ENCODE measurements at places on chromosomes 3 and 15.

GRCh38 chr3:17399586-17399985 lies 342.8 kb downstream of the TBC1D5 start:
- no peak for DNase-seq

- DNase-seq = no peak
These were observed 393.1 kb downstream of the LPP start for GRCh38 chr3:188546835-188547670.

DNA sequence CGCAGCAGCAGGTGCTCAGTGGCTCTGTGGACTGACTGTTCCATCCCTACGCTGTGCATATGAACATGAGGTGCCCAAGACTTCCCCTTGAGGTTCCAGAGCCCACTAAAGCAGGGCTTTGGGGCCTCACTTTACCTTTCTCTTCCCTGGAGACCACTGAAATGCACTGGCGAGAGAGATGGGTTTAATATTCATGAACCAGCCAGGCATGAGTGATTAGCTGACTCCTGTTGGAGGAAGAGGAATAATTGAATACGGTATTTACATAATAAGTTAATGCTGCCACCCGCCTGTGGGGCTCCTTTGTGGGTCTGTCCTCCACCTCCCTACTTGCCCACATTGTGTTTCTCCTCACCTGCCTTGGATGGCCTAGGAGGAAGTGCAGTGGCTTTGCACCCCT lies 263.4 kb downstream of the TLE3 start:
- DNase-seq = no peak

DNA sequence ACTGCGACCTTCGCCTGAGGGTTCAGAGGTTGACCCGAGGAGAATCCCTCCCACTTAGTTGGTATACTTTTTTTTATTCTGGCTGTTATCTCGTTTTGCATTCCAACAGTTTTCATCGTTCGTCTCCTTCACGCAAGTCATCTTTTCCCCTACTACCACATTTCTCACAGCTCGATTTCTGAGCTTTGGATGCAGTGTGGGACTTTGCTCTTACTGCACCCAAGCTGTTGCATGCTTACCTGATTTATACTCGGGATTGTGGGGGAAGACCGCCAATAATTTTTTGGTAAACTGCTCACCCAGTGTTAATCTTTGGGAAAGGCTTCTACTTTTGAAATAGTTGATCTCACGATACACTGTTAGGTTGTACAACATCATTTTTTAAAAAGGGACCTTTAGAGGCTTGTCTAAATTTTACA lies 702 bp downstream of the TBC1D23 start:
- DNase-seq = no peak

- DNase-seq = no peak
These were observed 26.9 kb downstream of the MKRN2OS start for GRCh38 chr3:12518261-12519028.

DNA sequence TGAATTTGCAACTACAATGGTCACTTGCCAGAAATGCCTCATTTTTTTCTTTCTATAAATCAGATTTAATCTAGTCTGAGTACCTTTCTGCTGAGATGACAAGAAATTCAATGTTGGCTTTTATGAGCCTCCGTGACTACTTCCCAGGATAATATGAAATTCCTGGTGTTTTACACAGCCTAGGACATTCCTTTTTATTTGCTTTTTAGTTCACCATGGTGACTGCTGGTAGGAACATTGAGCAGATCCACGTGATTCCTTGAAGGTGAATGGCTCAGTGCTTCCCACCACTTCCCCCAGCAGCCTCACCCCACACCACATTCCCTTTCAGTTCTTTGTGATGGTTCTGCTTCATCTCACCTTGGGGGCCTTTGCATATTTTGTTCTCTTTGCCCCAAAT lies 4.3 kb upstream of the NPTN start:
- no peak for DNase-seq

DNA sequence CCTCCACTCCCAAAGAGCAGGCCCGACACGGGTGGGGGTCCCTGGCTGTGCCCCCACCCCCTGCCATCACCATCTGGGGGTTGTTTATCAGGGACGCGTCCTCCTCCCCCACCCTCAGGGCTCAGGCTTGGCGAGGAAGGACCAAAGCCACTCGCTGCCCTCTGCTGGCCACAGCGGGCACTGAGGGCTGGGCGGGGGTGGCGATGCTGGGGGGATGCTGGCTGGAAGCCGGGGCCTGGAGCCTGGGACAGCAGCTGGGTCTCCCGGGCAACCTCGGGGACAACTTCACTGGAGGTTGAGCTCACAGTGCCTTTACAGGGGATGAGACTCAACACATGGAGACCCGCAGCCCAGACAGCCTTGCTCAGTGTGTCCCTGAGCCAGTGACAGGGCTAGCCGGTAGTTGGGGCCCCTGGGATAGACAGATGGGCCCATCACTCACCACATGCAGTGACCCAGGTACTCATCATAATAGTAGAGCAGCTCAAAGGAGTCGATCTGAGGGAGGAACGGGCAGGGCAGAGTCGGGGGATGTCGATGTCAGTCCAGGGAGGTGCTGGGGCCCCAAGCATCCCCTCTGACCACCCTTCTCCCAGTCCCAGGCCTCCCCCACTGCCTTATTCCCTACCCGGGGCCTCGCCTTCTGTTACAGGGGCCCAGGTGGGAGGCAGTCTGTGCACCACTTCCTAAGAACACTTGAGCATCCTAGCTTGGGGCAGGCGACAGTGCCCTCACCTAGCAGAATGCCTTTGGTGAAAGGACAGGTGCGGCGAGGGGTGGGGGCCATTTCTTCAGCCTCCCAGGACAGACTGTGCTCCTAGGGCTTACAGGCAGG lies 5.9 kb upstream of the CALML4 start:
- DNase-seq = peak; percentile 52

GRCh38 chr15:39462691-39463090 lies 118.2 kb upstream of the THBS1 start:
- no peak for DNase-seq

GRCh38 chr3:110608566-110608965 lies 463.1 kb upstream of the NECTIN3 start:
- no peak for DNase-seq

DNA sequence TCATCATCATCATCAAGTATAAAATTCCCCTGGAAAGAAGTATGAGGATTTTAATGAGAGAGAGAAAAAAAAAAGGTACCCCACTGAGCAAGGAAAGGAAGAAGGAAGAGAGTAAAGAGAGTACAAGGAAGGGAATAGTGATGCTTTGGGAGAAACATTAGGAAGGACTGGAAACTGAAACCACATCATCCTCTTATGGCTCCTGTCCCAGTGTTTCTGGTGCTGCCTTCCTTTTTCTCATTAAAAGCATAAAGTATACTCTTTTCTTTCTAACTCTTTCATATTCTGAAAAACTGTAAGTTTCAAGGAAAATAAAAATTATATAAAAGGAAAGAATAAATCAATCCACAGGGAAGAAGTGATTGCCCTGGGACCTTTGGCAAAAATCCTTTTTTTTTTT lies 616.4 kb upstream of the CBLB start:
- no peak for DNase-seq

GRCh38 chr15:39345176-39345575 lies 235.7 kb upstream of the THBS1 start:
- no peak for DNase-seq

GRCh38 chr3:155661760-155662159 lies 83.1 kb downstream of the PLCH1 start:
- no peak for DNase-seq

- DNase-seq = peak; percentile 70
These were observed 54.0 kb downstream of the NR1D2 start for GRCh38 chr3:23999012-23999641.

DNA sequence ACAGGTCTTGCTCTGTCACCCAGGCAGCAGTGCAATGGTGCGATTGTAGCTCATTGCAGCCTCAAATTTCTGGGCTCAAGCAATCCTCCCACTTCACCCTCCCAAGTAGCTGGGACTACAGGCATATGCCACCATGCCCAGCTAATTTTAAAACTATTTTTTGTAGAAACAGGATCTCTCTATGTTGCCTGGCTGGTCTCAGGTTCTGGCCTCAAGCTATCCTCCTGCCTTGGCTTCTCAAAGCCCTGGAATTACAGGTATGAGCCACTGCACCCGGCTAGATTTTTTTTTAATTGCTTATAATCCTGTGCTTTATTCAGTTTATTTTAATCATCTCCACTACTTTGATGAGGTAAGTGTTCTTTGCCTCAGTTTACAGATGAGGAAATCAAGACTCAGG lies 156.5 kb downstream of the CHDH start:
- no peak for DNase-seq

DNA sequence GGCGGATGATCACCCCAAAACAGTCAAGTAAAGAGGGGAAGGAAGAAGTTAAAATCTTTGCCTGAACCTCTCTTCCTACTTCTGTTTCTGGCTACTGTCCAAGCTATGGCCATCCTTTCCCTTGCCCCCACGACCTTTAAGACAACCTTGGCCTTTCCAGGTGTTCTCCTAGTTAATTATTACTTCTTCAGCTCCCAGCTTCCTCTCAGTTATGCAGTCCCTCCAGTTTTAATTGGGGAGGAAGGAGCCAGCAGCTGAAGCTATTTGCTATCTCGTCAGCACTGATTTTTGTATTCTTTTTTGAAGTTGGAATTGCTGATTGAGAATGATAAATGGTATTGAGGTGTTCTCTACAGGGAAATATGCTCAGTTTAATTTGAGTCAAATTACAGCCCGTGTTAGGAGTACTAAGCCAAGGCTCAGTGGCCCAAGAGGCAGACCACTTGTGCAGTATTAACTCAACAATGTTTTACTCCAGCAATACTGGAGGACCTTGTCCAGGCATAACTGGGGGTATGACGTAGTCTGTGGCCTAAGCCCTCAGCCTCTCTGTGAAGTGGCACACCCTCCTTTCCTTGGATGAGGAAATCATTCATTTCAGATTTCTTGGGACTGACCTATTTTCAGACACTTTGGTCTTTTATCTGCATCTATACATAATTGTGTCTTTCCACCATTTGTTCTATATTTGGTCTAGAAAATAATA lies 336.9 kb downstream of the SLC9A9 start:
- no peak for DNase-seq

DNA sequence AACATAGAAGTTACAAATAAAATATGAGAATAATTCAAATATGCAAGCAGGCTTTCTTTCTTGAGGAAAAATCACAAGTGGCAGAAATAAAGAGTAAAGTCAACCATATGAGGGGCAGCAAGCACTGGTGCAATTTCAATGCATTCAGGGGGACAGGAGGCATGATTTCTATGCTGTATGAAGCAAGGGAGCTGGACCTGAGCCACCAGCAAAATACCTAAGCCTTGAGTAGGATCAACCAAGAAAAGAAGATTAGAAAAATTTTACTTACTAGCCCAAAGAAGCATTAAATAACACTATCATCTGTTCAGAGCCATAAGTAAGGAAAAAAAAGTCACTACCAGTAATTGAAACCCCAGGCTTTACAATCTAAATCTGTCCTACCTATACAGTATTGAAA lies 6.3 kb downstream of the ADGRG7 start:
- DNase-seq = no peak

GRCh38 chr15:49063402-49064280 lies 17.4 kb upstream of the SECISBP2L start:
- DNase-seq = no peak

DNA sequence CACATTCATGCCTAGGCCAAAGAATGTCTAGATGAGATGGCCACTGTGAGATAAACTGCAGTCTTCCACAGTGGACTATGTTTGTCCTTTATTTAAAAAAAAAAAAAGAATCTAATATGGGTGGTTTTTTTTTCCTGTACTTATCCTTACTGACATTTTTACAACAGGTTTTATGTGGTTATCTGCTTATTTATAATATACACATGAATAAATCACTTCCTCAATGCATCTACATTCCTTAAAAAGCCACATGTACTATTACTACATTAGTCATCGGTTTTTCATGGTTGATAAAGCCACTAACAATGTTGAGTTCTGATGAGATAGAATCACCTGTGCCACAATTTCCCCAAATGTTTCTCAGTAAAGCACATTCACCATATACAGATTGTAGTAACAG lies 341.3 kb upstream of the THBS1 start:
- no peak for DNase-seq

DNA sequence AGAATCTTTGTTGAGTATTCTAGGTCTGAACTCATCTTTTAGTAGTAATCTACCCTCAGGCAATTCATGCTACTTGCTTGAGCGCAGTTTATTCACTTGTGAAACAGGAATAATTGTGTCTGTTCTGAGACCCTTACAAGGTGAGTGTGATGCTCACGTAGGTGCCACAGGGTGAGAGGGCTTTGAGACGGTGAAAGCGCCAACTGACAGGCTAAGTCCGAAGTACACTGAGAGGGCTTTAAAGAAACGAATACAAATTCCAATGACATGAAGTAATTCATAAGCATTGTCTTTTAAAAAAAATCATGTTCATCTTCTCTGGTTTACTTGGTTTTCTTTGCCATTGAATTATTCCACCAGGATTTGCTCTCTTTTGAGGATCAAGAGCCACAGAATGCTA lies 393.7 kb upstream of the RGMA start:
- DNase-seq = no peak

DNA sequence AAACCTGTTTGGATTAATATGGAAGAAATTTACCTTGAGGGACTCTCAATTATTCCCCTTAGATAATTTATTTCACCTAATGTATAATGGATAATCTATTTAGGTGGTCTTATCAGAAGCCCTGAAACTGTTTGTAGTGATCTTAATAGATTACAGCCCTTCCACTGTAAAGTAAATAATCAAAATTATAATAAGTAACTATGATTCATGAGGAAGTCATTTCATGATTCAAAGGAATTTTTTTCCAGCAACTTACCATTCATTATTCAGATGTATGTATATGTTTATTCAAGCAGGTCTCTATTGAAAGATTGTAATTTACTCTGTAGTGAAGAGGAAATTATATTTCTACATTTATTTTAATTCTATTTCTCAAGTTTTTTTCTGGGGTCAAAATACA lies 250.6 kb upstream of the ROBO1 start:
- DNase-seq = no peak

GRCh38 chr3:194867270-194867983 lies 181.7 kb downstream of the FAM43A start:
- no peak for DNase-seq

GRCh38 chr3:62361824-62362223 lies 11.5 kb downstream of the FEZF2 start:
- DNase-seq = no peak

DNA sequence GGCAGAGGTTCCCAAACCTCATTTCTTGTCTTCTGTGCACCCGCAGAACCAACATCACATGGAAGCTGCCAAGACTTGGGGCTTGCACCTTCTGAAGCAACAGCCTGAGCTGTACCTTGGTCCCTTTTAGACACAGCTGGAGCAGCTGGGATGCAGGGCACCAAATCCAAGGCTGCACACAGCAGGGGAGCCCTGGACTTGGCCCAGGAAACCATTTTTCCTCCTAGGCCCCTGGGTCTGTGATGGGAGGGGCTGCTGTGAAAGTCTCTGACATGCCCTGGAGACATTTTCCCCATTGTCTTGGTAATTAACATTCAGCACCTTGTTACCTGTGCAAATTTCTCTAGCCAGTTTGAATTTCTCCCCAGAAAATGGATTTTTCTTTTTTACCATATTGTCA lies 33.6 kb upstream of the TMEM45A start:
- DNase-seq = no peak

- no peak for DNase-seq
These were observed 19.2 kb downstream of the CHSY1 start for GRCh38 chr15:101232677-101233076.
